ENCODE measurements at places on chromosomes 4 and X.

DNA sequence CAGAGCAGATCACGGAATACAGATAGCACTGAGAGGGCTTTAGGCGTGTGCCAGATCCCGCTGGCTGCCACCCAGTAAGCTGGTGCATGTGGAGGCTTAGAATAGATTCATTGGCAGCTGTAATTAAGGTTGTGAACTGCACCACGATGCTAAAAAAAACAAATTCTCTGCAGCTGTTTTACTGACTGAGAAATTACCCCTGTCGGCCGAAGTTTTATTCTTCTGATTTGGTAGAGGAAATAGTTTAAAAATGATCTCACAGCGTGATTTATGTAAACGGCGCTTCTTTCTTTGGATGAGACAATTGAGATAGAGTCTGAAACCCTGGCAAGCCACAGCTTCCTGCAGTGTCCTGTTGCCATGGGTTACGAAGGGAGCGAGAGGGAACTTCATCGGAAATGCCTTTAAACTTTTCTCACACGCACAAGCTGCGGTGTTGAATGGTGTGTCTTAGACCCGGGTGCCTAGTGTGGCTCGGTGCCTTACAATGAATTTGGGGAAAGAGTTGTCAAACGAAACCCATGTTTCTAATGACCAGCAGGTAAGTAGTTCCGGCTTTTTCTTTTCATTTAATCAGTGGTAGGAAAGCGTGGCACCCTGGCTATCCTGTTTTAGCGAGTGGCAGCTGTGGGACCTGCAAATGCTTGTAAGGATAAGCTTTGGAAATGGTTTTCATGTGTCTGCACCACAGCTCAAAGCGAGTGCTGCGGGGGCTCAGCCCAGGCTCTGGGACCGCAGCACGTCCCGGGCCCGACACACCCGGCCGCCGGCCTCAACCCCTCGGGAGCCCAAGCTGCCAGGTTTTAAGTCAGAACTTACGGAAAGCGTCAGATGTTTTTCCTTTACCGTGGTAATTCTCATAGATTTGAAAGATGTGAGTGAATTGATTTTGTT lies 71.7 kb upstream of the HGFAC start:
- no peak for DNase-seq

DNA sequence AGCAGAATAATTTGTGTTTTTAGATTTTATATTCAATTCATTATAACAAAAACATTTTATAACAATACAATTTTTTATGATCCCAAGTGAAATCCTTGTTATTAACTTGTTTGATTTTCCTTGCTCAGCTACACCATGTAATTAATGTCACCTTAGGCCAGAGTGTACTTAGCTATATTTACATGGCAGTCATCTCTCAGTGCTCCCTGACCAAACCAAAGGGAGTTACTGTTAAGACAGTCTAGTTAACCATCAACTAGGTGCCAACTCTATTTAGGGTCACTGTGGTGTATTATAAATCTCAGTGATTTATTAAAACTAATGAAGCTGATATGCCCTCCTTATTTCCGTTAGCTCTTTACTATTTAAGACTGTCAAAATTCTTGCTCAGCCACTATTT lies 44.4 kb downstream of the CCDC158 start:
- no peak for DNase-seq

GRCh38 chrX:57643698-57644097 lies 36.4 kb downstream of the NLRP2B start:
- no peak for DNase-seq

- DNase-seq, result no peak
Measured at GRCh38 chr4:159383562-159383931, 280.7 kb downstream of the RAPGEF2 start.

DNA sequence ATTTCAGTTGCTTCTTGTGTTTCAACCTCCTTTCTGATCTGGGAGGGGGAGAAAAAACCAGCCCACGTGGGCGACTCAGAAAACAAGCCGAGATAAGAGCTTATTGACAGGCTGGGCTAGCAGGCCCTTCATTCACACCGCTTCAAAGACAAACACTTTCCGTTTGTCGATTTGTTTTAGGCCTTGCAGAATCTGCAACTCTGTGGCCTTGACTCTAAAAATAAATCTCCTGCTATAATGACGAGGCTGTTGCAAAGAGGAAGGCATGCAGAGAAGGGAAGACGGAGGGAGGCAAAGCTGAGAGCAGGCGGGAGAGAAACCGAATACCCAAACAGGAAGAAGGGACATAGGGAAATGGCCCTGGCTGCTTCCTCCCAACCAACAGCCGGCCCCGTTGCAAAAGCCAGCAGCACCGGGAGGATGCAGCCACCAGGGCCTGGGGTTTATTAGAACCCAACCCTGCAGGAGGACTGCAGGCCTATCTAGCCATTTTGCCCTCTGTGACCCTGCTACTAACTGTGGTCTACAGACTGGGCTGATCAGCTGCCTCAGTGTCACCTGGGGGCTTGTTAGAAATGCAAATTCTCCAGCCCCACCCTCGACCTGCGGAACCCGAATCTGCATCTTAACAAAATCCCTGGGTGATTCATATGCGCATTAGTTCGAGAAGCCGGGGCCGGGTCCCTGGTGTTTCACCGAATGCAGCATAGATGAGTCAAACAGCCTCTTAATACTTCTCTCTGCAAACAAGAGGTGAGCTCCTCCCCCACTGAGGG lies 325.5 kb downstream of the BCOR start:
- peak; percentile 6 for DNase-seq

- no peak for DNase-seq
Measured at GRCh38 chr4:7132730-7133582, 59.4 kb upstream of the SORCS2 start.

GRCh38 chr4:53015681-53016080 lies 153.6 kb downstream of the RASL11B start:
- DNase-seq, result peak; percentile 19

GRCh38 chr4:188076169-188076568 lies 33.2 kb downstream of the TRIML2 start:
- DNase-seq, result no peak

- DNase-seq, result no peak
Measured at GRCh38 chr4:149965206-149965605, 113.0 kb upstream of the DCLK2 start.

DNA sequence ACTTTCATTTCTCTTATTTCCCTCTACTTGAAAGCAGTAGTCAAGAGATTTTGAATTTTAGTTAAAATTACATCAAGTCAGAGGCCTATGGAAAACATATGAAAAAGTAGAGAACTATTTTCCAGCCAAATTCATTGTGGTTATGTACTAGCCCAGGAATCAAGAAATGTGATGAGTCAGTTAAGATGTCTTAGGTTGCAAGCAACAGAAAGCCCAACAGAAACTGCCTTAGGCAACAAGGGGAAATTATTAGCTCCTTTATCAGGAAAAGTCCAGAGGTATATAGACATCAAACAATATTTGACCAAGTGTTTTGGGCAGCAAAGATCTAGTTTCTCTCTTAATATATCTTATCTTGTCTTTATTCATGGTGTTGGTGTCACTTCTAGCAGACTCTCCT lies 37.8 kb upstream of the FRMD7 start:
- DNase-seq, result no peak

GRCh38 chr4:185520119-185520518 lies 15.2 kb downstream of the PDLIM3 start:
- DNase-seq, result no peak

- peak; percentile 3 for DNase-seq
Measured at GRCh38 chrX:40078489-40079227, 19.1 kb downstream of the BCOR start.

- no peak for DNase-seq
Measured at GRCh38 chrX:36241397-36241796, 321.9 kb downstream of the CFAP47 start.

GRCh38 chrX:122422547-122422946 lies 761.5 kb upstream of the GRIA3 start:
- DNase-seq, result no peak

GRCh38 chr4:99413140-99413539 lies 22.0 kb downstream of the ADH7 start:
- no peak for DNase-seq

- DNase-seq, result no peak
Measured at GRCh38 chr4:6826781-6827508, 44.4 kb downstream of the KIAA0232 start.

GRCh38 chr4:145934434-145935047 lies 4.1 kb downstream of the ZNF827 start:
- DNase-seq, result no peak

GRCh38 chr4:147479786-147480185 lies 1.1 kb upstream of the EDNRA start:
- no peak for DNase-seq

DNA sequence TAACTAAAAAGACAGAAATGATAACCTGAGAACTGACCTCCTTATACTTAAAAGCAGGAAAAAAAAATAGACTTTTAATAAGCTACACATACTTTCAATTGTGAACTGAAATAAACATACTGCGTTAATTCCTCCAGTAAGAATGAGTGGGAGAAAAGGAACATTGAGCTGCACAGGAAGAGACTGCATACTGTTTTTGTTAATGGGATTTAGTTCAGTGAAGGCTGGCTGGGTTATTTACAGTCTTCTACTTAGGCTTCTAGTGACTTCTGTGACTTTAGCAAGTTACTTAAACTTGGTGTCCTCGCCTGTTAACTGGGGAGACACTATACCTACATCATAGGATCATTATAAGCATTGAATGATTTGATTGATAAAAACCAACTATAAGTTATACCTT lies 213.3 kb downstream of the EPHA5 start:
- DNase-seq, result no peak

DNA sequence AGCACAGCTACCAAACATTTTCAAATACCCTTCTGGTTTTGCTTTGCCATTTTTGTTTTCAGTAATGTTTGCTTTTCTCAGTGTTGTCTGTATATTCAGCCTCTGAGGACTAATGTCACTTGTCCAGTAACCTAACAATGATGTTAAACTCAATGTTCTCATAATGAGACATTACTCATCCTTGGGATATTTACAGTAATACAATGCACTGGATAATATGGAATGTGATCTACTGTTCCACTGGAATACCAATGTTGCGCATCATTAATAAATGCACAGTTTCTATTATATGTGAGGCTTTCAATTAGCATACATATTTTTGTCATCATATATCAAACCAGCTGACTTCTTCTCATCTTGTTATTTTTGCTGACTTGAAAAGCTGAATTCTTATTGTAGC lies 259.1 kb downstream of the SH2D1A start:
- no peak for DNase-seq

DNA sequence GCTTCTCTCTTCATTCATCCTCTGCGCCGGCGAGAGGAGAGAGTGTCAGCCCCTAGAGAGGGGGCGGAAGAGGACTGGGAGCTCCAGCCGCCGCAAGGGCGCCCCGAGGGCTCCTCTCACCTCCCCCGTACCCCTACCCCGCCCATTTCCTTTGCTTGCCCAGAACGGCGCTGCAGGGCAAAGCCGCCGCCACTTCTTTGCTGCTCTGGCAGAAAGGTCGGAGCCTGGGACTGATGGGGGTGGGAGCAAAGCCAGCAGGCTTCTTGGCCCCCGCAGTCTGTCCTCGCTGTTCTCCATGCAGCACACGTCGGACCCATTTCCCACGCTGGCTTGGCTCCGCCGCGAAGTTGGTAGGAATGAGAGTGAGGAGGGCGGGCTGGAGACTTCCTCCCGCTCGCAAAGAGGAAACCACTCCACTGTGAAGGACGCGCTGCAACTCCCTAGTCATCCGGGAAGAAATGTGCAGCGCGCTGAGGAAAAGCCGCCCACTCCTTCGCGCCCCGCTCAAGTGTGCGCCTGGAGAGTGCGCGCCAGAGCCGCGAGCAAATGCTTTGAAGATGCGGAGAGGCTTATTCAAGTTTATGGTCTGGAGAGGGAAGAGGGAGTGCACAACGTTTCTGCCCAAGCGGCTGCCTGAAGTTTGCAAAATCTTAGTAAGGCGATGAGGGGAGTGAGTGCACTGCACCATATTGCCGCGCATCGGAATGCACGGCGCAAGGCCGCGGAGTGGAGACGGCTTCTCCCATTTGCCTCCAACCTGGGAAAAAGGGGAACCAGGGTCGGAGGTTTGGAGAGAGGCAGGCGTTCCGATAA lies 2.8 kb upstream of the PCDH7 start:
- DNase-seq, result peak; percentile 70

DNA sequence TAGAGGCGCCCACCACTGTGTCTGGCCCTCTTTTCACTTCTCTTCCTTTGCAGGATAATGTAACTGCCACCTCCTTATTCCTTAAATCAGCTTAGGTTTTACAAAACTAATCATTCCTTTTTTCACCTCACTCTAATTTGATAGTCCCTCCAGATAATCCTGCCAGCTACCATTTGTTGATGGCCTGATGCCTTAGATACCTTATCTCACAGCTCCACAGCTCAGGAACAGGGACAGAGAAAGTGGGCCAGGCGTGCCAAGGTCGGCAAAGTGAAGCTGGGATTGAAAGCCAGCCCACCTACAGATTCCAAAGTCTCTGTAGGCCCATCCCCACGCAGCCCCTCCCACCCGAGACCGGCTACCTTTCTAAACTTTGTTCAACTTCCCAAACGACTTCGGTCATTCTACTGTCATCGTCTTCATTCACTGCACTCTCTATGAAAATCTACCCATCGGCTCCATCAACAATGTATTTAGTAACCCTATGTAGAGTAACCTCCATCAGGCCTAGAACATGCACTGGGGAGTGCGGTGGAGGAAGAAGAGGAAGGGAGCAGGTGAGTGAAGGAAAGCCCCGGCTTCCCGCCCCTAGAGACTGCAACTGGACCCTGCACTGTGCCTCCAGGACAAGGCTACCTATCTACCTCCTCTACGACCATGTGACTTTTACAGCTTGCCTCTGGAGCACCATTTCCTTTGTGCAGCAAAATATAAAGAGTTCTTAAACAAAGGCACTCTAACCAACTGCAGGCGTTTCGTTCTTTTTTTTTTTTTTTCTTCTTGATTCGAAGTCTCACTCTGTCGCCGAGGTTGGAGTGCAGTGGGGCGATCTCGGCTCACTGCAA lies 1.5 kb downstream of the CASP6 start:
- DNase-seq, result no peak

- no peak for DNase-seq
Measured at GRCh38 chr4:71550220-71551165, 211.7 kb downstream of the SLC4A4 start.

Measured in nucleus accumbens (tissue), 56 donors.